ENCODE measurements at places on chromosomes 3 and 15. TPM values are rescaled to one million over a fixed set of nuclear protein-coding genes. Genes with fewer than 3 reads are reported as not detected.

PYDC2 gene
- total RNA-seq = not detected

DNA sequence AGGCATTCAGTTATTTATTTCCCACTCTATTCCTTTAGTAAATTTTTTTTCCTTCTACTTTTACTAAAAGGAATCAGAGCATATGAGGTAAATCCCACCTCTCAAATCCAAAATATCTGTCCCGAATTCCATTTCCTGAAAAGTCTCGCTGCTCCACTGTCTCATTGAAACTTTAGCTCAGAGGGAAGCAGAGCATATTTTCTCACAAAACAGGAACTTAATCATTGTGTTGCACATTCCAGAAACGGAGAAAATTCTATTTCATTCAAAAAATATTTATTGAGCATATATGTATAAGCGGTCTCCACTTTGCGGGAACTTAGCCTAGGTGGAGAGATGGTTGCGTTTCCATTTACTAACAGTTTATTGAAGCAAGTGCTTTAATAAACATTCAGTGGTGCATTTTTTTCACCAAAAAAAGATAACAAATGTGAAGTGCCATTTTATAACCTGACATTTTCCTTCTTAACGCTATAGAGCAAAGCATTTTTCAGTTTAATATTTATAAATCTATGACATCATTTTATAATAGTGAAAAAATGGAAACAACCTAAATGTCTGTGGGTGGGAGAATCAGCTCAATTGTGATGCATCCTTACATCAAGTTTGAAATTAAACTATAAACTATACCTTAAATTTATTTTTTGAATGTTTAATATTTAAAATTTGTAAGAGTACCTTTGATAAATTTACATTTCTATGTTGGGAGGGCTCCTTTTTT lies 67.2 kb upstream of the CSTA start:
- DNase-seq = no peak

GRCh38 chr3:53650424-53650823 lies 156.0 kb downstream of the CACNA1D start:
- no peak for DNase-seq

DNA sequence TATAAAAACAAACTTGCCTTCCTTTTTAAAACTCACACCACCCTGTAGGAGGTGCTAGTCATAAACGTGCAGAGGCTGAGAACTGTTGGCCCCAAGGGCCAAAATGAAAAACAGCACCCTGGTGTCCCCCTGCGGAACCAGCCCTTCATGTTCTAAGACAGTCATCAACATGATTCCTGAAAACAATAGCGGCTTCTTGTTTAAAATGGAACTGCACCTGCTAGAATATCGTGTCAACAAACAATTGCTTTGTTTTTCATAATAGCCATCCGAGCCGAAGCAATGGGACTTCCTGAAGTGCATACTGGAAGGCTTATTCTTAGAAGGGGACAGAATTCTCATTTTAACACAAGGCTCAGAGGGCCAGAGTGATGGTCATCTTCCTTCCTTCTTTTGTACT lies 43.7 kb downstream of the MECOM start:
- no peak for DNase-seq

- peak; percentile 79 for DNase-seq
These were observed 132.7 kb downstream of the SLC25A26 start for GRCh38 chr3:66353530-66353929.

Data from fibroblast of the aortic adventitia (primary cell).